ENCODE measurements at places on chromosomes 13 and 19.

DNA sequence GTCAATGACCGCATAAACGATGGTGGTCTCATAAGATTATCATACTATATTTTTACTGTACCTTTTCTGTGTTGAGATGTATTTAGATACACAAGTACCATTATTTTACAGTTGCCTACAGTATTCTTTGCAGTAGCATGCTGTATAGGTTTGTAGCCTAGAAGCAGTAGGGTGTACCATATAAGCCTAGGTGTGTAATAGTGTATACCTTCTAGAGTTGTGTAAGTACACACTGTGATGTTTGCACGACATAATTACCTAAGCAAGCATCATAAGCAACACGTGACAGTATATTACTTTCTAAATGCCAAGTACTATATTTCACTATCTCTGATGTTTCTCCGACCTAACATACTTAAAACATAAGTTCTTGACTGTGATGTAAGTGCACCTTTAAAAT is 2.7 kb downstream of the LPAR6 start:
- no peak for DNase-seq

DNA sequence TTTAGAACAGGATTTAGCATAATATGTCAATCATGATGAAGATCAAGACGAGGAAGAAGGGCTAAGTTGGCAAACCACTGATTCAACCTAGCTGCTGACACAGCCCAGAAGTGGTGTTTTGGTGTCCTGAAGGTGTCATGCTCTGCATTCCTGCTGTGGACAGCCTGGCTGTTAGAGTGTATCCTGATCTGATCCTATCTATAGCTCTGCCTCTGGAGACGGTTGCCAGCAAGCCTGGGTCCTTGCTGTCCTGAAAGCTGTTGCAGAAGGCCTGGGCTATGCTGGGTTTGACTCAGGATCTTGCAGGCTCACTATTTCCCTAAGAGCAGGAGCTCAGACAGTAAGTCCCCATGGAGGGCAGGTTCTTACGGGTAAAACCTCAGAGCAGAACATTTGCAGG is 416.4 kb downstream of the TSHZ3 start:
- no peak for DNase-seq

- no peak for DNase-seq
These were observed 6.0 kb upstream of the SCEL start for GRCh38 chr13:77529501-77529840.

DNA sequence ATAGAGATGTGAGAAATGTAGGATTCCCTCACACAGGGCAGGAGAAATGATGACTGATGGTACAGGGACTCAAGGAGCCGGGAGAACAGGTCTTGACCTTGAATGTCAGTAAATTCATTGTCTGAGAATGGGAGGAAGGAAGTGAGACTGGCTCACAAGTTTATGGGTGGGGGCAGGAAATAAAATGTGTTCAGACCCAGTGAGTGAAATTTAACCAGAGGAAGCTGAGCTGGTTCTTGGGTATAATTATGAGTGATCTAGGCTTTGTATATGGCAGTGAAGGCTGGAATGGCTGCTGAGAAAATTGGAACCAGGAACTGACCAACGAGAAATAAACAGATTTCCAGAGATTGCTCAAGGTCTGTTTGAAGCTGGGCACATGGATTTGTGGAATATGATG is 6.3 kb upstream of the IGSF23 start:
- no peak for DNase-seq

DNA sequence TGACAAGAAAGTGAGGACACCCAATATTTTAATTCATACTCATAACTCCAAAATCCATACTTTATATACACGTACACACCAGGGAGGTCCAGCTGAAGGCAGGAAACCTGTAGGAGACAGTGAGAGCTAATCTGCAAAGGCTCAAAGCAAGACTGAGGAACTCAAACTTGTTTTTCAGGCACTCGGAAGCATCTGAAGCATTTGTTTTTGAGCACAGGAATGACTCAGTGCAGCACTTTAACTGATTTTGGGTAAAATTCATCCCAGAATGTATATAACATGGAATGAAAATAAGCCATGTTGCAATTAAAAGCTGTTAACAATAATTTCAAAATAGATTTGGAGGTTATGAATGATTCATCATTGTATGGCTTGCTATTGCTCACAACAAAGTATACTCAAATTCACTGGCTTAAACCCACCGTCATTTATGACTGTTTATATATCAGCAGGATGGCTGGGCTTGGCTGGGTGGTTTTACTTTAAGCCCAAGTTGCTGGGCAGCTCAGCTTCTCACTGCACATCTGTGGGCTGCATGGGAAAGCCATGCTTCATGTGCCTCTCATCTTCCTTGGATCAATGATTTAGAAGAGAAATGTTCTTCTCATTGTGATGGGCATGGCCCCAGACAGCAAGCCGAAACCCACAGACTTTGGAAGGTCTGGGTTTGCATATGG is 177.0 kb downstream of the RFC3 start:
- no peak for DNase-seq

DNA sequence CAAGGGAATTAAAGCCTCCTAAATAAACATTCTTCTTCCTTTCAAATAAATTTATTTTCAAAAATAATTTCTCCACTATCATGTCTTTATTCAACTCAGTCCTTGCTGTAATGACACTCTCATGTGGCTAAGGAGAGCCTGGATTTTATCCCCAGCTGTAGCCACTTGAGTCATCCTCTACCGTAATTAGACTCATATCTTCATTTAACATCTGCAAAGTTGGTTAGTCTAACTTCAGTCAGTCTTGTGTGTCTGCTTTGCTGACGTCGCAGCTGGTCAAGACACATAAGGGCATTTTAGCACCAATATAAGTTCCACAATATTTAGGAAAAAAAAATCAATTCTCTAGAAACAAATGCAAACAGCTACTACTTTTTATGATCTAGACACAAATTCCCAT is 776.4 kb upstream of the ATXN8OS start:
- DNase-seq: no peak

- DNase-seq: peak; percentile 56
These were observed 8.4 kb downstream of the F2RL3 start for GRCh38 chr19:16897029-16897855.
